HFFc6 (cell line): ENCODE measurements at places on chromosomes 11 and 22. TPM values are rescaled to one million over a fixed set of nuclear protein-coding genes. Genes with fewer than 3 reads are reported as not detected.

Gene SLC5A12
- total RNA-seq: not detected in 3 replicates

Gene MOV10L1
- 0.31 and 1.3 TPM in 2 replicates for total RNA-seq

Gene HEPHL1
- total RNA-seq: not detected in 3 replicates

Gene PRG3
- total RNA-seq: not detected in 3 replicates

Gene UBQLNL
- total RNA-seq: 0.09 to 0.21 TPM in 2 of 3 replicates, not detected in the other

Gene APOA4
- total RNA-seq: not detected in 3 replicates

GRCh38 chr11:33480626-33481025, 220.0 kb downstream of the C11orf91 start:
- H3K4me3 ChIP-seq: no peak overlapping the region
- no peaks in the 10 kb centered on the region for H3K27me3 ChIP-seq
- no peak overlapping the region for H3K27ac ChIP-seq
- no peak for DNase-seq
- H3K36me3 ChIP-seq: peaks cover under 1% of the 10 kb centered on the region; the same call in 1 of the 2 replicates
- peaks cover 22% of the 10 kb centered on the region for H3K4me1 ChIP-seq

DNA sequence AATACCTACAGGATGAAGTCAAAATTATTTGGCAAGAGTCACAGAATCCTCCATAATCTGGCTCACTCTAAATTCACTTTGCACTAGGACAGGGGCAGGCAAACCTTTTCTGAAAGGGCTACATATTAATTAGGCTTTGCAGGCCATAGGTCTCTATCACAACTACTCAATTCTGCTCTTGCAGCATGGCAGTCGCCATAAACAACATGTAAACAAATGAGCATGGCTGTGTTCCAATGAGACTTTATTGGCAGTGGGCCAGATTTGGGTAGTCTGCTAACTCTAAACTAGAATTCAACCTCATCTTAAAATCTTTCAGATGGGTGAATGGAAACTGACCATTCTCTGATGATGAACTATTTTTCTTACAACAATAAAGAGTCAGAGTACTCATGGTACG, 5.8 kb downstream of the THRSP start:
- peaks cover 19% of the 10 kb centered on the region for H3K4me1 ChIP-seq
- peaks cover 31% of the 10 kb centered on the region for H3K36me3 ChIP-seq
- H3K27me3 ChIP-seq: no peaks in the 10 kb centered on the region; the same call in none of the 2 replicates
- no peak overlapping the region for H3K27ac ChIP-seq
- no peak for DNase-seq

GRCh38 chr11:123184531-123184930, 10.5 kb downstream of the CLMP start:
- H3K4me1 ChIP-seq: peaks cover 98% of the 10 kb centered on the region
- peaks cover 2% of the 10 kb centered on the region; the same call in 1 of the 2 replicates for H3K27me3 ChIP-seq

DNA sequence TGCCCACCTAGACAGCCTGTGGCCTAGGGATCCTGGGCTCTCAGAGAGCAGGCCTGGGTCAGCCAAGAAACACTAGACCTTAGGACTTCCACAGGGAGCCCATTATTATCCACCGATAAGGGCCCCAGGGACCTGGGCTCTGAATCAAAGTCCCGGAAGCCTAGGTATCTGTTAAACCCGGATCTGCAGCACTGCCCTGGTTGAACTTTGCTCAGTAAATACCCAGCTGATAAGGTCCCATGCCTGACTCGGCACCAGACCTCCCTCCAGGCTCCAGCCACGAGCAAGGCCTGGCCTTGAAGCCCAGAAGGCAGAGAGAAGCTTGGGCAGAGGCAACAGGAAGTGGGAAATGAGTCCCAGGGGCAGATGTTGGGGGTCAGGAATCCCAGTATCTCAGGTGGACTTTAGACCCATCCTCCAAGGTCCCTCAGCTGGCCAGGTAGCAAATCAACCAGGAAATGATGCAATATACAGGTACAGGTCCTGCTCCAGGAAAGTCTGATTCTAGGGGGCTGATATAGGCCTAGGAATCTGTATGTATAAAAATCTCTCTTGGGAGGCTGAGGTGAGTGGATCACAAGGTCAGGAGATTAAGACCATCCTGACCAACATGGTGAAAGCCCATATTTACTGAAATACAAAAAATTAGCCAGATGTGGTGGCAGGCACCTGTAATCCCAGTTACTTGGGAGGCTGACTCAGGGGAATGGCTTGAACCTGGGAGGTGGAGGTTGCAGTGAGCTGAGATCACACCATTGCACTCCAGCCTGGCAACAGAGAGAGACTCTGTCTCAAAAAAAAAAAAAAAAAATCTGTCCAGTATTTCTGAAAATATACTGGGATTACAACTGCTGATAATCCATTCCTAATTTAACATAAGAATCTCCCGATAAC, 18.7 kb downstream of the POU2AF1 start:
- H3K4me3 ChIP-seq: no peak overlapping the region
- H3K27ac ChIP-seq: no peak overlapping the region
- no peaks in the 10 kb centered on the region for H3K4me1 ChIP-seq

DNA sequence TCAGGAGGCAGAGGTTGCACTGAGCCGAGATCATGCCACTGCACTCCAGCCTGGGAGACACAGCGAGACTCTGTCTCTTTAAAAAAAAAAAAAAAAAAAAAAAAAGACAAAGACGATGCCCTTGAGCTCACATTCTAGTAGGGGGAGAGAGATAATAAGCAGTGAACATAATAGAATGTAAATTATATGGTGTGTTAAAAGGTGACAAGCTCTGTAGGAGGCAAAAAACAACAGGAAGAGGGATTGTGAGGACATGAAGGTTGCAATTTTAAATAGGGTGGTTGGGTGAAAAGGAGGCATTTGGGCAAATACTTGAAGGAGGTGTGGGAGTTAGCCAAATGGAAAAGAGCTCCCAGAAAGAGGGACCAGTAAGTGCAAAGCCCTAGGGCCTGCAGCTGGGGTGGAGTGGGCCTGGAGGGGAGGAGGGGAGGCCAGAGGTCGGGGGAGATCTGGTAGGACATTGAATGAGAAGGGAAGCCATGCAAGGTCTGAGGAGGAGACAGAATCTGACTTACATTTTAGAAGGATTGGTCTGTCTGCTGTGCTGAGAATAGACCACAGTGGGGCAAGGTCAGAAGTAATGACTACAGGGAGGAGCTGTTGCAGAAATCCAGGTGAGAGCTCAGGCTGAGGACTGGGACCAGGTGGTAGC, 26.6 kb downstream of the P2RY2 start:
- no peak for DNase-seq
- peaks cover 2% of the 10 kb centered on the region; the same call in 1 of the 2 replicates for H3K27me3 ChIP-seq
- H3K4me1 ChIP-seq: peaks cover 56% of the 10 kb centered on the region
- no peak overlapping the region for H3K27ac ChIP-seq

- no peak overlapping the region for H3K4me3 ChIP-seq
- DNase-seq: no peak
- H3K4me1 ChIP-seq: peaks cover 5% of the 10 kb centered on the region; the same call in 1 of the 2 replicates
- peaks cover 18% of the 10 kb centered on the region for H3K27me3 ChIP-seq
- no peaks in the 10 kb centered on the region for H3K36me3 ChIP-seq
These were observed 21.5 kb downstream of the LRRC74B start for GRCh38 chr22:21067075-21067900.

DNA sequence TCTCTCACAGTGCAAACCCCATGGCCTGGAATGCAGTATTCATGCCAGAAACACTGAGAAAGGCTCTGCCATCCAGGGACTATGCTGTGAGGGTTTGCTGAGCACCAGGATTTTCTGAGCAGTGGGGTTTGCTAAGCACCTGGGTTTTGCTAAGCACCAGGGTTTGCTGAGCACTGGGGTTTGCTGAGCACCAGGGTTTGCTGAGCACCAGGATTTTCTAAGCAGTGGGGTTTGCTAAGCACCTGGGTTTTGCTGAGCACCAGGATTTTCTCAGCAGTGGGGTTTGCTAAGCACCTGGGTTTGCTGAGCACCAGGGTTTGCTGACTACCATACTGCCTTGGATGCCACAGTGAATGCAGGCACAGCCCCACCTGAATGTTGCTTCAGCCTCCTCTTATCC, 48.3 kb upstream of the SMIM38 start:
- H3K4me1 ChIP-seq: peaks cover 4% of the 10 kb centered on the region
- H3K36me3 ChIP-seq: peaks cover 14% of the 10 kb centered on the region; the same call in 1 of the 2 replicates
- H3K27me3 ChIP-seq: peaks cover 18% of the 10 kb centered on the region
- H3K4me3 ChIP-seq: no peak overlapping the region
- H3K27ac ChIP-seq: no peak overlapping the region

GRCh38 chr11:102279641-102280170, 37.6 kb upstream of the BIRC3 start:
- H3K36me3 ChIP-seq: no peaks in the 10 kb centered on the region
- H3K27ac ChIP-seq: peak overlapping the region; percentile 55; the same call in 1 of the 2 replicates
- H3K27me3 ChIP-seq: no peaks in the 10 kb centered on the region
- H3K4me3 ChIP-seq: peak overlapping the region; percentile 72
- H3K4me1 ChIP-seq: peaks cover 46% of the 10 kb centered on the region

- H3K27me3 ChIP-seq: no peaks in the 10 kb centered on the region
- peaks cover 5% of the 10 kb centered on the region for H3K36me3 ChIP-seq
- DNase-seq: no peak
- H3K4me1 ChIP-seq: peaks cover 45% of the 10 kb centered on the region
These were observed 18.1 kb downstream of the FAM168A start for GRCh38 chr11:73579641-73580434.

DNA sequence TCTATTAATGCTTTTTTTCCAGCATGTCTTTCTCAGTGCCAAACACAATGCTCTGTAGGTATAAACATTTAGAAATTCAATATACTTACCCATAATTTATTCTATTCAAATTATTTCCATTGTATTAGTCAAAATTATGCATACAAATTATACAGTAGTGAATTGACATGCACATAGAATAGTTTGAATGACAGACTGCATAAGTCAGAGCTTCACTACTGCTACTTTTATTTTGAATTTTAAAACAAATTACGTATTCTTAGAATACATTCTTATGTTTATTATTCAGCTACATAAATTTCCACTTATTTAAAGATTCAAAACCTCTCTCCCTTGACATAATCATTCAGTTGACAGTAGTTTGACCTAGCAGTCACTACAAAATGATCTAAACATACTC, 808.0 kb upstream of the CCDC179 start:
- no peak overlapping the region for H3K27ac ChIP-seq
- H3K4me3 ChIP-seq: no peak overlapping the region
- no peaks in the 10 kb centered on the region; the same call in 1 of the 2 replicates for H3K27me3 ChIP-seq
- DNase-seq: no peak

DNA sequence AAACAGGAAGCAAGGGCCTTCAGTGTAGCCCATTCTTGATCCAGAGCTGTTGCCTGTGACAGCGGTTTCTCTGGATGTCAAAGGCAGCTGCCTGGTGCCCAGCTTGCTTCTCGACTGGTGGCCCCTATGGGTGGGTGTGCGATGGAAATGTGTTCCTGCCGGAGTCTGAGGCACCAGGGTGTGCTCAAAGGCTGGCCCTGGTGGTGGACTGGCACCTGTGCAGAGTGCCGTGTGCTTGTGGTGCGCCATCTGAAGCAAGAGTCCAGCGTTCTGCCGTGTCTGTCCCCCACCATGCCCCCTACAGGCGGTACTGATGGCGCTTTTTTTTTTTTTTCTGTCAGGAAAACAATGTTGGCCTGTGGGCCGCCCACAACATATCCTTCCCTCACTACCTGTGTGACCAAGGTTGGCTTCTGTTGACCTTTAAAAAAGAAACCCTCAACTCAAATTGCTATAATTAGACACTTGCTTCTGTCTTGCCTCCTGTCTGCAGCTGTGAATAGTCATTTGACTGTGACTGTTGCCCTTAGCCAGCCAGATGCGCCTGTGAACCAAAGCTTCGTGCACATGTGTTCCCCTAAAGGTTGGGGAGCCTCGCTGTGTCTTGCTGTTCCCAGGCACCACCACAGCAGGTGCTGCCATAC, 4.7 kb upstream of the RANBP1 start:
- peaks cover 4% of the 10 kb centered on the region for H3K27me3 ChIP-seq
- DNase-seq: peak; percentile 19
- no peak overlapping the region for H3K4me3 ChIP-seq
- H3K4me1 ChIP-seq: peaks cover 5% of the 10 kb centered on the region
- H3K36me3 ChIP-seq: peaks cover 14% of the 10 kb centered on the region

- peak overlapping the region; percentile 82 for H3K4me3 ChIP-seq
- DNase-seq: no peak
- H3K4me1 ChIP-seq: peaks cover 17% of the 10 kb centered on the region
- H3K27ac ChIP-seq: peak overlapping the region; percentile 83
These were observed 5.0 kb upstream of the CCND1 start for GRCh38 chr11:69635804-69636511.
